ENCODE measurements at places on chromosomes 11 and 22.

DNA sequence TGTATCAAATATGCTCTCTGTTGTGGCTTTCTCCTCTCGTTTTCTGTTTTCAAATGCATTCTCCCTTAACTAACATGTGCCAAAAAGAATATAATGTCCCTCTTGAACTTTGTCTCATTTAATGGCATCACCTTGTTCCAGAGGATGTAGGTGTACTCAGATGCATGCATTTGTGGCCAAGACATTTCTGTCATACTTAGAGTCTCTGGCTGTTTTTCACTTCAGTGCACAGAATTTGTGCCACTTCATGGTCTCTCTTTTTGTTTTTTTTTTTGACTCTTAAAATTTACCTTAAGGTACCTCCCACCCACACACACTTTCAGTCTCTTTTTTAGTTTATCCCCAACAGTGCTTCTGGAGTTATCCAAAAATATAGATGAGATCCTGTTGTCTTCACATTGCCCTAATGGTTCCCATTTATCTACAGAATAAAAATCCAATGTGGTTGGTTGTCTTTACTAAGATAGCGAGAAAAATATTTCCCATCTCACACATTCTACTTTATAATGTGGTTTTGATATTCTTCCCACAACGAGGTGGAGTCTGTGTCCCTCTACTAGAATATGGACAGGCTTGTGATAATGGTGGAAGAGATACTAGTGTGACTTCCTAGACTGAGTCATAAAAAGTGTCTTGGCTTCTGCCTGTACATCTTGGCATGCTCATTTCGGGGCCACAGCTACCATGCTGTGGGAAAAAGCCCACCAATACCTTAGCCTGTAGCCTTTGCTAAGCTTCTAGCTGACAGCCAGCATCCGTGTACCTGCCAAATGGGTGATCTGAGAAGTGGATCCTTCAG, 125.8 kb downstream of the DDX10 start:
- no peak for DNase-seq

GRCh38 chr22:21858025-21858764, 9.2 kb downstream of the MAPK1 start:
- DNase-seq, result no peak

GRCh38 chr11:45546366-45546765, 119.1 kb downstream of the CHST1 start:
- DNase-seq, result no peak

- DNase-seq, result no peak
Measured at GRCh38 chr11:19577391-19577975, 135.2 kb upstream of the NAV2 start.

DNA sequence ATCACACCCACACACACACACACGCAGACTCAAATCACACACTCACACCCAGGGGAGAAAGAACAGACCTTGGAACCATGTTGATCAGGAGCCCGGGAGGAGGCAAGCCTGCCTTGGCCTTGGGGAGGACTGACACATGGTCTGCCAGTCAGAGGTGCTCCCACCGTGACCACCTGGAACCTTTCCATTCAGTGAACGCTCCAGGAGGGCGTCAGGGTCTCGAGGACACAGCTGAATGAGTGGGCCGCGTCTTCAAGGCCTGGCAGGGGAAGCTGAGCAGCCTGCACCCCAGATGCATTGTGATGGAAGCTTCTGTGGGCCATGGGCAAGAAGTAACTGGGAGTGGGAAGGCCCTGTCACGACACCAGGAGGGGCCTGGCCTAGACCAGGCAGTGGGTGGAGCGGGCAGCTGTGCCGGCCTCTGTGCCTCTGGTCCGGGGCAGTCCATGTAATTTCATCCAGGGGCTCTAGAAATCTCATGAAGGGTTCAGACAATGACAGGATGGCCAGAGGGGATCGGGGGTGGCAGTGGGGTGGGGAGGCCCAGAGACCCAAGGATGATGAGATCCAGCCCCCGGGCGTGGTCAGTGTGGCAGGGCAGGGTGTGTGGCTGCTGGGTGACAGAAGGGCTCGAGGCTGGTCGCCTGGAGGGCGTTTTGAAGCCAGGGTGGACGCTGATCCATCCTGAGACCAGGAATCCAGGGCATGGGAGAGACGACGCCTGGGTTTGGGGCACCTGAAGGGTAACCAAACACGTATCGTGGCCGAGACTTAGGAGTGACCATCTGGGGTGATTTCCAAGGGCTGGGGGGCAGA, 53.7 kb downstream of the IGF2 start:
- no peak for DNase-seq

DNA sequence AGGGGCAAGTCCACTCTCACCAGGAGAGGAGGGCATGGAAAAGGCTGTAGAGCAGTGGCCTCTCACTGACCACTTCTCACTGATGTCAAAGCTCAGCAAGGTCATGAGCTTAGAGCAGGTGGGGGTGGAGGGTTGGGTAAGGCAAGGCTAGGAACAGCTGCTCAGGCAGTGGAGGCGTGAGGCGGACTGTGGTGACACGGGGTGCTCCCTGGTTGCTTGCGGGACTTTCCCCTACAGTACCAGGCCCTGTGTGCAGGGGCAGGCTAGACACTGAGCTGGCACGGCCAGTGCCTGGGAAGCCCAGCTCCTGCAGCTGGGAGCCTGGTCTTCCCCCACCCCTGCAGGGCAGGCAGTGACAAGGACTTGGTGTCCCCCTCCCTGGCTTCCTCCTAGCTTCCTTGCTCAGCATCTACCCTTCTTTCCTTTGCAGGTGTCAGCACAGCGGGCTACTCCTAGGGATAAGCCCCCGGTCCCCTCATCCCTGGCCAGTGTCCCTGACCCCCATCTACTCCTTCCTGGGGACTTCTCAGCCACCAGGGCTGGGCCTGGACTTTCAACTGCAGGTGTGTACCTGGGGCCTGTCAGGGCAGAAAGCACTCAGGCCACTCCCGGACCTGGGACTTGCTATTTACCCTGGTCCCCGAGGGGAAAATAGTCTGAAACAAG, 45.6 kb downstream of the PISD start:
- DNase-seq, result no peak

DNA sequence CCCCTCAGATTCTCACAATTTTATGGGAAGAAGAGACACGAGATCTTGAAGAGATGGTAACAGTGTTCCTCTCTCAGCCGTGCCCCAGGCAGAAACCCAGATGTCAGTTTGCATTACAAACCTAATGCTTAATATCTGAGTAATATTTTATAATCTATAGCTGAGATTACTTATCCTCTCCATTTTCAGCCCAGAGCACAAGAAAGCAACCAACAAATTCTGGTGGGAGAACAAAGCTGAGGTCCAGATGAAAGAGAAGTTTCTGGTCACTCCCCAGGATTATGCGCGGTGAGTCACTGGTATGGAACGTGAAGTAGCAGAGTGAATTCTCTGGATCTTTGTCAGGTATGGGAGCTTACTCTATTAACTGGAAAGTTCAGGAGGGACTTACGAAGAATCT, 884 bp downstream of the CENATAC start:
- no peak for DNase-seq

- no peak for DNase-seq
Measured at GRCh38 chr11:8342821-8343681, 79.4 kb upstream of the LMO1 start.

- no peak for DNase-seq
Measured at GRCh38 chr11:61353131-61354067, 8.3 kb downstream of the CYB561A3 start.

GRCh38 chr22:49603016-49603415, 224.7 kb downstream of the BRD1 start:
- DNase-seq, result no peak

DNA sequence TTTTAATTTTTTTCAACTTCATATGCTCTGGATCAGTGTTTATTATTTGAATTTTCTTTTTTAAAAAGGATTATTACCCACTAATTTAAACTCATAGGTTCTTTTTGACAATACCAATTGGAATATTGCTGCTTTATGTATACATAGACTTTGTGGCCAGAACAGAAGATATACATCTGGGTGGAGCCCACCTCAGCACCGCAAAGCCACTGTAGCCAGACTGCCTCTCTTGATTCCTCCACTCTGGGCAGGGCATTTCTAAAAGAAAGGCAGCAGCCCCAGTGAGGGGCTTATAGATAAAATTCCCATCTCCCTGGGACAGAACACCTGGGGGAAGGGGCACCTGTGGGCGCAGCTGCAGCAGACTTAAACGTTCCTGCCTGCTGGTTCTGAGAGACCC, 10.6 kb upstream of the C11orf58 start:
- DNase-seq, result no peak

- no peak for DNase-seq
Measured at GRCh38 chr11:110070176-110070575, 23.0 kb upstream of the ZC3H12C start.

DNA sequence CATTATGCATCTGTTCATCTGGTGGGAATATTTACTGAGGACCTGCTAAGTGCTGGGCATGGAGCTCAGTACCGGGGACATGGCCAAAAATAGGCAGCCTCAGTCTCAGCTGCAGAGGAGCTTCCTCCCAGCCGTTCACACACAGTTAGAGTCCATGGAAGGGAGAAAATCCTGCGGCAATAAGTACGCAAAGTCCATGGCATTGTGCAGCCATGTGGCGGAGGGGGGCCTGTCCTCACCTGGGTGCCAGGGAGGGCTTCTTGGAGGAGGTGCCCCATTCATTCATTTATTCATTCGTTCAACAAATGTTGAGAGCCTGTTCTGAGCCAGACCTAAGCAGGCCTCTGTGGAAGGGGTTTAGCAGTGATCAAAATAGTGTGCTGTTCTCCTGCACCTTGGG, 59.3 kb upstream of the ANO1 start:
- no peak for DNase-seq

DNA sequence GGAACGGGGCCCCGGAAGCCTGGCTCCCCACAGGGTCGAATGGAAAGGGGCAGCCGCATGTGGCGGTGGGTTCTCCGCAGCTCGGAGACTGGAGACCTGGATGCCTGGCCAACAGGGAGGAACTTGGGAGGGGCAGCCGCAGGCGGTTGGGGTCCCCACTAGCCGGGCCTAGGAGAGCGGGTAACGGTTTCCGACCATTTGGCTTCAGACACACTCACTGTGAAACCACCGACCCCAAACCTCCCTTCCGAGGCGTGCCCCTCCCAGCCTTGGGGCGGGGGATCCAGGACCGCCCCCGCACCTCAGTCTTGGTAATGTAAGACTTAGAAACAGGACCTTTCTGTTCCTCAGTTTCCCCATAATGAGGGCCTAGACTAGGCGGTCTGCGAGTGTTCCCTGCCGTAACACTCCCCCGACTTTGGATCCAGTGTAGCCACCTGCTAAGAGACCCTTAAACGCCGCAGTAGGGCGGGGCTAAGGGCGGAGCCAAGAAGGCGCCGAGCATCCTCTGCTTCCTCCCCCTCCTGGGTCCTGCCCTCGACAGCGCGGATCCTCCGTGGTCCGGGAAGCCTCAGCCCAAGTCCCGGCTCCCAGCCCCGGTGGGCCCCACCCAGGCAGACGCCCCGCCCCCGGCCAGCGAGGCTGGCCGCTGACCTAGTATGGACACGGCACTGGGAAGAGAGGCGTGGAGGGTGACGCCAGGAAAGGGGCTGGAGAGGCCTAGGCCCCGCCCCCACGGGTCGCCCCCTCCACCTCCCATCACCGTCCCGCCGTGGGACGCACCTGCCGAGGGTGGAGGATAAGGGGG, 1.8 kb upstream of the RASGRP2 start:
- no peak for DNase-seq

- DNase-seq, result no peak
Measured at GRCh38 chr22:25833091-25833490, 91.1 kb downstream of the MYO18B start.

DNA sequence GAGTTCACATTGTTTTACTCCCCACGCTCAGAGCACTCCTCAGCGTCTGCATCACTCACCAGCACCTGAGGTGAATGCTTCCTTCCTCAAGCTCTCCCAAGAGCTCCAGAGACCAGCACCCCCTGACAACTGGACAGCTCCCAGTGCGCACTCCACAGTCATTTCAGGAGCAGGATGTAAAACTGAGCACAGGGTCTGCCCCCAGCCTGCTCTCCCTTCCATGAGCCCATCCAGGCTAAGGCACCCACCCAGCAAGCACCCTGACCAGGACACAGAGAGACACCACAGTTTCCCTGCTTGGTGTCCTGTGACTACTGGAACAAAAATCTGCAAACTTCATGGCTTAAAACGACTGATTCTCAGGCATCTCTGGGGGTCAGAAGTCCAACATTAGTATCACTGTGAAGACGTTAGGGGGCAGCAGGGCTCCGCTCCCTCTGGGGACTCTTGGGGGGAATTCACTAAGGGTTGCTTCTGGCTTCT, 3.3 kb downstream of the SCGB1D2 start:
- DNase-seq, result no peak

GRCh38 chr11:68146704-68147474, 25.7 kb upstream of the CHKA start:
- no peak for DNase-seq

- no peak for DNase-seq
Measured at GRCh38 chr11:117868815-117869561, 7.5 kb downstream of the FXYD6 start.

DNA sequence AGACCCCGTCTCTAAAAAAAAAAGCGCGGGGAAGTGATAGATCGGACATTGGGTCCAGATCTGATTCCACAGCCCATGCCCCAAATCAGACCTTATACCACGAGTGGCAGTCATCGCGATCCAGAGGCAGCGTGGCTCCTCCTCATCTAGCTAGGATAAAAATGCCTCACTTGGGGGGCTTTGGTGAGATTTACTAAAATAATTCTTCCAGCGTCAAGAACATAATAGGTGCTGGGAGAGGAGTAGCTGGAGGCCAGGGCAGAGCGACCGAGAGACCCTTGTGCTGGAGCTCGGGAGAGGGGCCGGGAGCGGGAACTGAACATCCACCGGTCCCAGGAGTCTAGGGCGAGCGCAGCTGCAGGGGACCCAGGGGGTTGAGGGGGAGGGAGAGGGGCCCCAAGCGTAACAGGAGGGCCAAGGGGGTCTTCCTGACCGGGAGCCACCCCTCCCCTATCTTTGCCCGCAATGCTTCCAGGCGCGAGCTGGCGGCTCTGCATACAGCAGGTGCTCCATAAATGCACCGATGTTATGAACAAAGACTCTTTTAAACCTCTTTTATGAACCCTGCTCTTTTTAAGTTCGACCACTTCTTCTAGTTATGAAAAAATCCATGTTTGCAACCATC, 823 bp upstream of the CPT1A start:
- DNase-seq, result no peak
